Colonic mucosa (tissue), 4 donors: ENCODE measurements at places on chromosomes 7 and 10. TPM values are rescaled to one million over a fixed set of nuclear protein-coding genes. Genes with fewer than 3 reads are reported as not detected.
A peak's percentile ranks its signal among the peaks of the same experiment; 100 is the strongest.

The GFRA1 gene
- total RNA-seq: 4.9 TPM

The PARD3 gene
- total RNA-seq: 48.8 TPM

GRCh38 chr7:2040201-2040892 lies 192.4 kb downstream of the MAD1L1 start:
- no peak overlapping the region for H3K4me3 ChIP-seq
- DNase-seq: no peak
- H3K27ac ChIP-seq: no peak overlapping the region
- H3K36me3 ChIP-seq: no peaks in the 10 kb centered on the region
- no peaks in the 10 kb centered on the region for H3K27me3 ChIP-seq

DNA sequence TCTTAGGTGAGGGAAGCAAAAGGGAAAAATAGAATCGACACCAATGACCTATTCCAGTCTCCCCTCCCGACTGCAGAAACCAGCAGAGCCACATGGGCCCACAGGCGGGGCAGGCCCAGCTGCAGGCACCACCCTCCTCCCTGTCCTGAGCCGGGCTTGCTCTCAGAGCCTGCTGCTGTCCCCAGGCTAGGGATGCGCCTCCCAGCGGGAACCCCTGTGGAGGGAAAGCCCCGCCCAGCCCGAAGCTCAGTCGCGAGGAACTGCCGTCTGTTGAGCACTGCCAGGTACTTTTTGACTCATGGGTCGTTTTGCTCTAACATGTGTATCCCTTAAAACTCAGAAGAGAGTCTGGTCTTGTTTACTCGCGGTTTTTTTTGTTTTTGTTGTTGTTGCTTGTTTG lies 124.5 kb upstream of the RET start:
- H3K4me3 ChIP-seq: no peak overlapping the region
- peak; percentile 40 for DNase-seq
- H3K36me3 ChIP-seq: no peaks in the 10 kb centered on the region
- no peak overlapping the region for H3K27ac ChIP-seq
- H3K4me1 ChIP-seq: no peaks in the 10 kb centered on the region
- H3K27me3 ChIP-seq: peaks cover 10% of the 10 kb centered on the region

DNA sequence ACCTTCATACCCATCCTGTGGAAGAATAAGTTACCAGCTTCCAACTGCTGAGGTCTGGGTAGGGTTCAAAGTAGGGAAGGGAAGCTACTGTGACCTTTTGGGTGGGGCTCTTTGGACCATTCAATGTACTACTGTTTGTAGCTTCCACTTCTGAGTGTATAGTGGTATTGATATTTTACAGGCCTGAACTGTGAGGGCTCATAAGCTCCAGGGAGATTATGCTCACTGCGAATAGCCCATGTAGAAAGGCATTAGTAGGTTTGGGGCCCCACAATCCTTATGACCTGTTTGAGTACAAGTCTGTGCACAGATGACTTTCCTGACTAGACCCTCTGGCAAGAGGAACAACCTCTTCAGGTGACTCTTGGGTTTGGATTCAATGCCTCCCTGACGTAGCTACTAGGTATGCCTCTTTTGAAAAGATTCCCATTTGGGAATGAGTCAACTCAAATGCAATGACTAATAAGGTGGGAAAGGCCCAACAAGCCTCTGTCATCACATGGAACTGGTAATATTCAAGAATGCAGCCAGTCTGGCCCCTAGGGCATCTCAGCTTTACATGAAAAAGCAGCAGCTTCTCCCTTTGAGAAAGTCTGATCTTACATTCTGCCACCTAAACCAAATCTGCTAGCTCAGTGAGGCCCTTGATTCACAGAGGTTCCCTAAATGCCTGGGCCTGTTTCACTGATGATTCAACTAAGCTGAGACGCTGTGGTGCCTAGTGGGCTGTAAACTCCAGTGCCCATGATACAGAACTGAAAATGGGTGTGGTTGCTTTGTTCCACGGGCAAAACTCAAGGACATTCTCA lies 79.8 kb downstream of the ABI1 start:
- no peak for DNase-seq
- peaks cover 13% of the 10 kb centered on the region for H3K4me1 ChIP-seq
- H3K27ac ChIP-seq: no peak overlapping the region
- no peaks in the 10 kb centered on the region for H3K36me3 ChIP-seq
- H3K27me3 ChIP-seq: no peaks in the 10 kb centered on the region
